ENCODE measurements at places on chromosomes 2 and 18.

- peak; percentile 69 for DNase-seq
Observed at GRCh38 chr2:113886479-113887008, 3.3 kb upstream of the ACTR3 start.

DNA sequence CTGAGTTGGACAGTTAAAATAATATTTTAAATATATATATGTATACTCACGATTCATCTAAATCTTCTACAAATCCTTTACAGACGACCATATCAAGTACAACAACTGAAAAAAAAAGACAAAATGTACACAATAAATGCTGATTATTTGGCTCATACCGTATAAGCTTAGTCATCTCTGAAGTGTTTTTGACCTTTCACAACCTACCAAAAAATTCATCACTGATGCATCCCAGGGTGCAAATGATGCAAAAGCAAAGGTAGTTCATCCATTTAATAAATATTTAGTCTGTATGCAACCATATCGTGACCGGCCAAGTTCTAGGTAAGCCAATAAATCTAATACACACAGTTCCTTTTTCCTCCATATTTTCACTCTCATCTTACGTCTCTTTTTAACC is 1.1 kb downstream of the TMX3 start:
- no peak for DNase-seq

DNA sequence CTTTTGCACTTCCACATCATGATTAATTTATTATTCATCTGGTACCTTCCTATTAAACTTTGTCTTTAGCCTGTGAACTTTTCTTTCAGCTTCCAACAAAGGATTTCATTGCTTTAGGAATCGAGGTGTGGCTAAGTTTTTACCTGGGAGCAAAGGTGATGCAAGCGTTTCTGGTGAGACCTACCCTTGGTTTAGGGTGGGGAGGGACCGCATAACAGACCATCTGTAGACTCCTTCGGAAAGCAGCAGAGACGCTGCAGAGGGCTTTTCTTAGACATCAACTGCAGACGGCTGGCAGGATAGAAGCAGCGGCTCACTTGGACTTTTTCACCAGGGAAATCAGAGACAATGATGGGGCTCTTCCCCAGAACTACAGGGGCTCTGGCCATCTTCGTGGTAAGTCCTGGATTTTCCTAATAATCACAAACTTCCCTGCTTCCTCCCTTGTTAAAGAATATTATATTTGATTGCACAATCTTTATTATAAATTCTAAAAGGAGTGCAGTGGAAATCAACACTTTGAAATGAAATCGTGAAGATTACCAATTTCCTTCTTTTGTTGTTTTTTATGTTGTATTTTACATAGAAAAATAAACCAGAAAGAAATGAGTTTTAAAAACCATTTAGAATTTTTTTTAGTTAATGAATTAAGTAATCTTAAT is at the start of gene DSG3:
Gene DSG3 (plus strand): TSS at position 212 of the 662 bp plus-strand sequence. CDS start 137 bp downstream, at position 349.
- DNase-seq: no peak

GRCh38 chr2:24620936-24621335 is 129.9 kb downstream of the NCOA1 start:
- DNase-seq: no peak

GRCh38 chr2:11659115-11659475 is 10.9 kb downstream of the NTSR2 start:
- no peak for DNase-seq

- DNase-seq: no peak
Observed at GRCh38 chr18:45050712-45051601, 370.3 kb downstream of the SETBP1 start.

- no peak for DNase-seq
Observed at GRCh38 chr2:97741686-97742085, 28.3 kb downstream of the ZAP70 start.

DNA sequence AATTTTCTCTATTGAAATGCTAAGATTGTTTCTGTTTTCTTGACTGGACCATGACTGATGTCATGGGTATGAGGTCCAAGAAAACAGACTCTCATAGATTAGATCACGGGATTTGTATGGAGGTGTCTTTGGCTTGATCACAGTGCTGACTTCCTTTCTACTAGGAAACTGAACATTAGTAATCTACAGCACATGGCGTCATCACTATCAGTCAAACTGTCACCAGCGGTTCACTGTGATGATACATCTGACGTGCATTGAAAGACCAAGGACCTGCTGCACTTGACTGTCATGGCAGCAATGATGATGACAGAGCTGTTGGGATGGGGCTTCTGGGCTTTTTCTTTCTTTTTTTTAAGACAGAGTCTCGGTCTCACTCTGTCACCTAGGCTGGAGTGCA is 28.2 kb upstream of the IMPA2 start:
- no peak for DNase-seq

GRCh38 chr2:205686783-205687640 is 4.7 kb downstream of the NRP2 start:
- no peak for DNase-seq

DNA sequence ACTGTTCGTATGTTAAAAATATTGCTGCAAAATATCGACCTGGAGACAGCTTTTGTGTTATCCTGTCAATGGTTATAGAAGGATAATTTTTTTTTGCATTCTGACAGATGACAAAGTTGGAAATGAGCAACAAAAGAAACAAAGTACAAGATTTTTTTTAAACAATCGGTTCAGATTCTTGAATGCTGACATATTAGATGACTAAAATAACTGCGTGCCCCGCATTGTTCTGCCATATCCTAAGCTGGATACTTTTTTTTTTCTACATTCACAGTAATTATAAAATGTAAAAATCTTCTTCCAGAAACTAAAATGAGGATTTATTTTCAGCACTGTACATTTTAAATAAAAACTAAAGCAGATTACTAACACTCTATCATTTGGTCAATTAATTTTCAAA is 67.1 kb downstream of the ABCG8 start:
- no peak for DNase-seq

- DNase-seq: no peak
Observed at GRCh38 chr2:120419073-120419472, 73.1 kb downstream of the INHBB start.

GRCh38 chr2:72991439-72991725 is 74.1 kb downstream of the EMX1 start:
- no peak for DNase-seq

- DNase-seq: no peak
Observed at GRCh38 chr2:208595386-208596275, 189.0 kb downstream of the PTH2R start.

GRCh38 chr2:133157141-133157540 is 411.1 kb downstream of the NCKAP5 start:
- DNase-seq: no peak
